T-helper 17 cell (primary cell): ENCODE measurements at places on chromosomes 6 and 20. TPM values are rescaled to one million over a fixed set of nuclear protein-coding genes. Genes with fewer than 3 reads are reported as not detected.

Gene ADGRF4
- total RNA-seq: not detected

- peaks cover 66% of the 10 kb centered on the region for H3K27me3 ChIP-seq
- DNase-seq: no peak
- no peak overlapping the region for H3K27ac ChIP-seq
- H3K36me3 ChIP-seq: peaks cover 3% of the 10 kb centered on the region
Measured at GRCh38 chr20:50450881-50451752, 59.1 kb upstream of the PTPN1 start.

DNA sequence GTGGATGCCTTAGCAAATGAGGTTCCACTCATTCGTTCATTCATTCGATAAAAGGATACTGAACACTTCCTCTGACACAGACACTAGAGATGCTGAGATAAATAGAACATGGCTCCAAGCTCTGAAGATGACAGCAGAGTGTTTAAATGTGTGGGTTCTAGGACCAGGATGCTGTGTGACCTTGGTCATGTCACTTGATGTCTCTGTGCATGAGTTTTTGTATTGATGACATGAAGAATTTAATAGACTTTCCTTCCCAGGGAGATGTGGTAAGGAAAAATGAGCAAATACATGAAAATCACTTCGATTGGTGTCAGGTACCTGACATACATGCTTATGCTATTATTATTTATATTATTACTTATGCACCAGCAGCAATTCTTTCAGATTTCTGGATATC lies 34.3 kb upstream of the CD83 start:
- H3K4me3 ChIP-seq: no peak overlapping the region
- DNase-seq: no peak
- H3K4me1 ChIP-seq: peaks cover 4% of the 10 kb centered on the region
- peak overlapping the region; percentile 34 for H3K27ac ChIP-seq

- H3K36me3 ChIP-seq: no peaks in the 10 kb centered on the region
- no peaks in the 10 kb centered on the region for H3K4me1 ChIP-seq
- H3K27ac ChIP-seq: no peak overlapping the region
Measured at GRCh38 chr6:81126150-81126549, 626.3 kb downstream of the TENT5A start.

Gene CCR6
- total RNA-seq: 60.5 TPM

Gene PDE10A
- not detected for total RNA-seq

DNA sequence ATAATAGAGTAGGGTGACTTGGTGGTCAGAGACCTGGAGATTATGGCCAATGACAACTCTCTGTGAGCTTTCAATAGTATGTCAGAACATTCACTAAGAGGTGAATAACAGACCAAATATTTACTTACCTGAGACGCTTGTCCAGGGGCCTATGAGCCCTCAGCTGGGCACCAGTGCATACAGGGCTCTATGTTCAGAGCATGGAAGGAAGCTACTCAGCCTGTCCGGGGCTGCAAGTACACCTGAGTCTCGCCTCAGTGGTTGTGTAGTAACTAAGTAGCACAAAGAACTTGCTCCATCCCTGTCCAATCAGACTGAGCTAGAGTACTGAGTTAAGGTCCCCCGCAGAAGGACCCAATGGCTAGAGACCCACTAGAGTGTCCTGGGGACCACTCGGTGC lies 11.6 kb upstream of the SCGN start:
- H3K36me3 ChIP-seq: peaks cover 2% of the 10 kb centered on the region
- no peak overlapping the region for H3K27ac ChIP-seq
- no peaks in the 10 kb centered on the region for H3K4me1 ChIP-seq
- DNase-seq: no peak
- H3K27me3 ChIP-seq: peaks cover 65% of the 10 kb centered on the region

Gene GLO1
- total RNA-seq: 27.7 TPM

- no peak overlapping the region for H3K4me3 ChIP-seq
- peaks cover 4% of the 10 kb centered on the region for H3K36me3 ChIP-seq
- H3K4me1 ChIP-seq: peaks cover 13% of the 10 kb centered on the region
- H3K27ac ChIP-seq: no peak overlapping the region
- no peak for DNase-seq
- H3K27me3 ChIP-seq: peaks cover 49% of the 10 kb centered on the region
Measured at GRCh38 chr6:3346476-3346875, 87.7 kb downstream of the PSMG4 start.

DNA sequence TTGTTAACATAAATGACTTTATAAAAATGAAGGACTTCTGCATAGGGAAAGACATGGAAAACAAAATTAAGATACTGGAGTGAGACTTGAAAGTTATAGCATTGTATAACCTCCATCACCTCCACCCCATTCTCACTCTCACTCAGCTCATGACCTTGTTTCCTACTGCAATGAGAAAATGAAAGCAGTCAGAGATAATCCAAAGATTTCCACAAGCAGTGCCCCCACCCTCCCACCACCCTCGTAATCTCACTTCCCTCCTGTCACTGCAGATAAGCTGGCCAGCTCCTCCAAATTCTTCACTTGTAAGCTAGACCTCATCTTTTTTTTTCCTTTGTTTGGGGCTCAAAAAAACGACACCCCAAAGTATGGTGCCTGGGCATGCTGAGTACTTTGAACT lies 52.9 kb upstream of the PROKR2 start:
- H3K4me1 ChIP-seq: peaks cover 2% of the 10 kb centered on the region
- H3K27ac ChIP-seq: no peak overlapping the region
- H3K4me3 ChIP-seq: no peak overlapping the region
- no peak for DNase-seq
- H3K36me3 ChIP-seq: peaks cover 2% of the 10 kb centered on the region

DNA sequence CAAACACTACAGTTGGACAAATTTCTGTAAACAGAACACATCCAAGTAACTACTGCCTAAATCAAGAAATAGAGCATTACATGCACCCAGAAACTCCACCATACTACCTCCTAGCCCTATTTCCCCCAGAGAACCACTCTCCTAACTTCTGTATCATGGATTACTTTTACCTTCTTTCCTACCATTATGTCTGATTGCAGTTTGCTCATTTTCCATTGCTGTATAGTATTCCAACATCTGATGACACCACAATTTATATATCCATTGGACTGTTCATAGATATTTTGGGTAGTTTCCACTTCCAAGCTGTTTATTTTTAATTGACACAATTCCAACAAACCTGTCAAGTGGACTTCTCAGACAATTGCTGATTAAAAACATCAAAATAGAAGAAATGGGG lies 271.1 kb downstream of the CDC5L start:
- no peak for DNase-seq
- H3K27ac ChIP-seq: no peak overlapping the region
- peaks cover 6% of the 10 kb centered on the region for H3K4me1 ChIP-seq

- H3K4me3 ChIP-seq: no peak overlapping the region
- H3K27me3 ChIP-seq: no peaks in the 10 kb centered on the region
- peaks cover 1% of the 10 kb centered on the region for H3K36me3 ChIP-seq
- peak overlapping the region; percentile 75 for H3K27ac ChIP-seq
- no peak for DNase-seq
- H3K4me1 ChIP-seq: peaks cover 20% of the 10 kb centered on the region
Measured at GRCh38 chr20:3927486-3928291, 38.5 kb downstream of the PANK2 start.

DNA sequence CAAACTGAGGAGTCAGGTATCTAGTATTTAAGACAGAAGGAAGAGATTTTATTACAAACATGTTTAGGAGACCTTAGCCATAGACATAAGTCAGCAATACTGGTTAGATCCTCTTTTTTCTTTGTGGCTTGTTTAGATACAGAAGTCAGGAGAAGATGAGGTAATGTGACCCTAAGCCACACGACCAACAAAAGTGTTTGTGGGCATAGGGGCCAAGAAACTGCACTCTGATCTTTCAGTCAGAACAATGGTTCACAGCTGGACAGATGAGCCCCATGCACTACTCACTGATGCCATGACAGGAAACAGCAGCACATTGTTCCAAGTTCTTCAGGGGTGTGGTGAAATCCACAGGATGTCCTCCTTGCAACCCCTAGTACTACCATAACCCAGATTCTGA lies 238.5 kb upstream of the RAB32 start:
- H3K36me3 ChIP-seq: no peaks in the 10 kb centered on the region
- H3K27me3 ChIP-seq: no peaks in the 10 kb centered on the region

DNA sequence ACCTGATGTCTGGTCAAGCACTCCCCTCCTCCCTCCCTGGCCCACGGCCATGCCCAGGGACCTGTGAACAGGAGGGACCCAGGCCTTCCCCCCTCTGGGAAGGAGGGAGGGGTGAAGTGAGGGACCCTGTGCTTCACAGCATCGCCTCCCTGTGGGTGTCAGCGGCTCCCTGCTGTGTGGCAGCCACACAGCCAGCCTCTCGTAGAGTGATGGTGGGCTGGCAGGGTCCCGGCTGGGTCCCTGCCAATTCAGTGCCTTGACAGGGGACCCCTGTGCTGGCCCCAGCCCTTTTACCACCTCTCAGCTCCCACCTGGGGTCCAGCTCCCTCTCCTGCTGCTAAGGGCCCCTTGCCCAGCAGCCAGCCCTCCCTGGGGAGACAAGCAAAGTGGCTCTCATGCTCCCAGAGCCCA lies 31.3 kb upstream of the GRM4 start:
- H3K36me3 ChIP-seq: no peaks in the 10 kb centered on the region
- no peak overlapping the region for H3K27ac ChIP-seq
- DNase-seq: no peak
- peak overlapping the region; percentile 25 for H3K4me3 ChIP-seq

- no peak overlapping the region for H3K27ac ChIP-seq
- no peak for DNase-seq
- H3K27me3 ChIP-seq: no peaks in the 10 kb centered on the region
- H3K4me3 ChIP-seq: no peak overlapping the region
- no peaks in the 10 kb centered on the region for H3K4me1 ChIP-seq
- no peaks in the 10 kb centered on the region for H3K36me3 ChIP-seq
Measured at GRCh38 chr6:83601119-83601518, 88.8 kb downstream of the PRSS35 start.

GRCh38 chr20:1904135-1904534 lies 8.9 kb downstream of the SIRPA start:
- no peak overlapping the region for H3K4me3 ChIP-seq
- H3K4me1 ChIP-seq: peaks cover 16% of the 10 kb centered on the region
- H3K36me3 ChIP-seq: peaks cover 6% of the 10 kb centered on the region
- no peak overlapping the region for H3K27ac ChIP-seq
- no peak for DNase-seq

GRCh38 chr6:46370622-46371021 lies 120.6 kb downstream of the RCAN2 start:
- no peaks in the 10 kb centered on the region for H3K36me3 ChIP-seq
- H3K27me3 ChIP-seq: peaks cover 9% of the 10 kb centered on the region
- DNase-seq: no peak
- H3K4me3 ChIP-seq: no peak overlapping the region
- no peaks in the 10 kb centered on the region for H3K4me1 ChIP-seq
- H3K27ac ChIP-seq: no peak overlapping the region

Gene ANGPT4
- not detected for total RNA-seq
